Fibroblast of the aortic adventitia (primary cell): ENCODE measurements at places on chromosomes 13 and 19. TPM values are rescaled to one million over a fixed set of nuclear protein-coding genes. Genes with fewer than 3 reads are reported as not detected.

Gene C19orf81
- not detected in 2 replicates for total RNA-seq

DNA sequence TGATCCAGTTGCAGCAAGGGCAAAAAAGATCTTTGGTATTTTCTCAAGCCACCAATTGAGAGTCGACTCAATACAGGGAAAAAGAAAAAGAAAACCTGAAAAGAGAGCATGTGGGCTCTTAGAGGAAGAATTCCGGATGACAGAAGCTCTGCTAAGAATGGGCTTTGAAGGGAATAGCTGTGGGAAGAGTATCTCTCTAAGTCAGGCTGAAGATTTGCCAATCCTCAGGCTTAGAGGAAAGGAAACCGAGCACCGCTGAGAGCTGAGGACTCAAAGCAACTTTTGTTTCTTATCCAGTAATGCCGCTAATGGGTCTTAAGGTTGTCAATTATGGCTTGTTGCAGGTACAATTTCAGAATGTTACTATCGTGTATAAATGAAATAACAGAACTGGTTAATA lies 166.4 kb downstream of the EFNB2 start:
- no peak for DNase-seq

Gene ZNF709
- total RNA-seq: 1.4 and 3.8 TPM in 2 replicates

GRCh38 chr13:49315036-49315565 lies 67.4 kb downstream of the CDADC1 start:
- DNase-seq: no peak

GRCh38 chr13:73059460-73060250 lies 850 bp downstream of the KLF5 start:
- no peak for DNase-seq

GRCh38 chr19:52734331-52734892 lies 432 bp downstream of the ZNF611 start:
- peak; percentile 11 for DNase-seq

DNA sequence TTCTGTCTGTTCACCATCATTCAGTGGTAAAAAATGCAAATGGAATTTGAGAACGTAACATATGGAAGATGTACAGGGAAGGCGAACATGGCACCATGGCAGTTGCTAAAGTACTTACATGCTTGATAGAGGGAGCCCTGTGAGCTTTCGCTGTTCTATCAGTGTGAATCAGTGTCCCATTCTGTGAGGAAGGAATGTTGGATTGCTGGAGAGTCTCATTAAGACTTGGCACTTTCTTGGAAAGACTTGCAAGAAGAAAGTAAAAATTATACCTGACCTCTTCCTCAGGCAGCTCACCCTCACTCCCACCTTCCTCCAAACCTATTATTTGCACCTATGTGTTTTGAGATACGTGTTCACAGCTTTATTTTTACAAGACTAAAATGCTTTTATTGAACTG lies 43.5 kb downstream of the FREM2 start:
- no peak for DNase-seq

- no peak for DNase-seq
Observed at GRCh38 chr19:30634996-30635975, 263.1 kb downstream of the ZNF536 start.

- no peak for DNase-seq
Observed at GRCh38 chr13:99354371-99354951, 47.3 kb upstream of the GPR183 start.

GRCh38 chr13:37476874-37477273 lies 121.7 kb downstream of the POSTN start:
- DNase-seq: peak; percentile 37

Gene ETV2
- total RNA-seq: 0.81 and 1.6 TPM in 2 replicates

GRCh38 chr13:70816853-70817252 lies 708.6 kb upstream of the KLHL1 start:
- DNase-seq: no peak

DNA sequence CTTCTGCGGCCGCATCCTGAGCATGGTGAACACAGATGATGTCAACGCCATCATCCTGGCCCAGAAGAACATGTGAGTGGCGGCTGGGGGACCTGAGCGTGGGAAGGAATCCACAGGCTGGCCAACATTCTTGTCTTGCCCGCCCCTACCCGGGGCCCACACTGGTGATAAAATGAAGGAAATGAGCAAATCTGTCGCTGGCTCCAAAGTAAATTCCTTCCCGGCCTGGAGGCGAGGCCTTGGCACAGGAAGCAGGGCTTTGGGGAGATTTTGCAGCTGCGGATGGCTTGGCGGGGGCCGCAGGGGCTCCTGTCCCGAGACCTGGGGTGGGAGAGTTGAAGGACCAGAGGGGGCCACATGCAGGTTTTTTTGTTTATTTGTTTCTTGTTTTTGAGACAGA lies 4.4 kb downstream of the KXD1 start:
- peak; percentile 71 for DNase-seq

GRCh38 chr19:11737964-11738745 lies 591 bp downstream of the ZNF823 start:
- DNase-seq: peak; percentile 21

DNA sequence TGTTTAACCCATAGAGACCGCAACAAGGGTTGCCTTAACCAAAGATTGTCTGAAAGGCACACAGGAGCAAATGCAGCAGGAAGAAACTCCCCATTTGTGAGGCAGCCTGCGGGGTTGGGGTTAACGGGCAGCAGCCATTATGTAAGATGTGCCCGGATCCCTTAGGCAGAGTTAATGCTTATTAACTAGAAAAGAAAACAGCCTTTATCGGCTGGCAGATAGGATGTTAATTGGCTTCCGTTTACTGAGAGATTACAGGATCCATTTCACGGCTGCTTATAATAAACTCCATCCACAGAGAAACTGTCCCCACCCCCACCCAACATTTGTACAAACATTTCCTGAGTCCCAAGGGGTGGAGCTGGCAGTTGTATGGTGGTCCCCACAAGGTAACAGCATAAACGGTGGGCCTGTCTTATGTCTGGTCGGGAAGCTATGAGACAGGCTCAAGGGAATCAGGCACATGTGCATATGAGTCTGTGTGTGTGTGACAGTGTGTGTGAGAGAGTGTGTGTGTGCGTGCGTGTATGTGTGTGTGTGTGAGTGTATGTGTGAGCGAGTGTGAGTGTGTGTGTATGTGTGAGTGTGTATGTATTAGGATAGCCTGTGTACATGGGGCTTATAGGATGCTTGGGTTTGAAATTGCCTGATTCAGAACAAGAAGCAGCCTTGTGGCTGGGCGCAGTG lies 10.5 kb downstream of the SLC25A42 start:
- DNase-seq: no peak

DNA sequence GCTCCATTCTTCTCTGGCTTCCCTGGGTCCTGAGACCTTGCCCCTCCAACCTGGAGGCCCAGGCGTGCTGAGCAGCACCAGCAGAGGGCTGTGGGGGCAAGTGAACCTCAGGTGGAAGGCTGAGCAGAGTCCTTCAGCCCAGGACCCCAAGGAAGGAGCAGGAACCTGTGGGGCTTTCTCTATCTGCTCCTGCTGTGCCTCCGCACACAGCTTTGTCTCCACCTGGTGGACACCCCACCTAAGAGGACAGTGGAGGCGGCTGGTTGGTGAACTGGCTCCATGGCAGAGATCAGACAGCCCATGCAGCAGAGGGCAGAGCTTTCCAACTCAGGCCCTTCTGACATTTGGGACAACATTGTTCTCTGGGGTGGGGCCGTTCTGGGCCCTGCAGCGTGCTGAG lies 19.7 kb downstream of the ZFR2 start:
- DNase-seq: no peak

- no peak for DNase-seq
Observed at GRCh38 chr19:50722201-50723013, 757 bp upstream of the CLEC11A start.

- DNase-seq: no peak
Observed at GRCh38 chr13:44017756-44018309, 138.1 kb downstream of the LACC1 start.

DNA sequence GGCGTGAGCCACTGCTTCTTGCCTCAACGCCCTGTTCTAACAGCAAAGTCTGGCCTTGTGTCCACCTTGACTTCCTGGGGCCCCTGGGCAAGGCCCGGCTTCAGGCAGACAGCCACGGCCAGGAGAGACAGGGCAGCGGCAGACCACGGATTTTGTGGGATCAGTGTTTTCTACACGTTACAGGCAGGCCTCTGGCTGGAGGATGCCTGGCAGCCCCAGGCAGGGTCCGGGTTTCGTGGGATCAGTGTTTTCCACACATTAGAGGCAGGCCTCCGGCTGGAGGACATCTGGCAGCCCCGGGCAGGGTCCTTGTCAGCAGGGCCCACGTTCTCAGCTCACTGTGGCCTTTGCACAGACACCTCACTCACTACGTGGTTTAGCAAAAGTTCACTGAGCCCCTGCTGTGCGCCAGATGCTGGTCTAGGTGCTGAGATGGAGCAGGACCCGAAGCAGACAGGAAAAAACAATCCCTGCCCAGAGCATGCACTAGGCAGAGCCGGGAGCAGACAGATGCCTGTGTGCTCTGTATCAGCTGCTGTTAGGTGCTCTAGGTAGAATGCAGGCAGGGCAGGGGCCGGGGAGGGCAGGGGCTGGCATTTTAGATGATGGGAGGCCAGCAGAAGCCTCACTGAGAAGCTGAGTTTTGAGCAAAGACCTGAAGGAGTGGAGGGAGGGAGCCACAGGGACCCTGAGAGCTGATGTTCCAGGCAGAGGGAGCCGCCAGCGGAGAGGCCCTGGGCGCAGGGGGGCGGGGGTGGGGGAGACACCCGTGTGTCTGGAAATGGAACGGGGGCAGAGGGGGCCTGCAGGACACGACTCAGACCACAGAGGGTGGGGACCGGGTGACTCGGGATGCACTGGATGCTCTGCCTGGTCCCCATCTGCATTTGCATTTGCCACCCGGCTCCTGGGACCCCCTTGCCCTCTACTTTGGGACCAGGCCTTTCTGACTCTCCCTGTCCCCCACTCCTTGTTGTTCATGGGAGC lies 25.0 kb upstream of the NCCRP1 start:
- DNase-seq: no peak

Gene LILRB3
- not detected in 2 replicates for total RNA-seq
